Activated CD4-positive, CD25-positive, alpha-beta regulatory T cell (primary cell): ENCODE measurements at places on chromosomes 2 and 18.

GRCh38 chr2:85838641-85839040 is 50.1 kb downstream of the ST3GAL5 start:
- DNase-seq = no peak

DNA sequence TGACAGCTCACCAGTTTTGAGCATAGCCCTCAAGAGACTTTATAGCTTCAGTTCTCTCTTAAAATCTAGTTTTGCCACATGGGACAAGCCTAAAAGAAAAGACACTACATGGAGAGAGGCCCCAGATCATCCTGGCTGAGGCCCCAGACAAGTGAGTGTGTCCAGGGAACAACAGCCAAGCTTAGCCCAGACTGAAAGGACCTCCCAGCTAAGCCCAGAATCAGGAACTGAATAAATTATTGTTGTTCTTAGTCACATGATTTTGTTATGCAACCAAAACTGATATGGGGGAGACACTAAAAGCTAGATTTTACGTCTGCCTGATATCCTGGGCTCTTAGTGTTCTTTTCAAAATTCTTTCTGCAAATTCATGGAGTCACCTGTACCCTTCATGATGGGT is 29.3 kb upstream of the LBH start:
- no peak for DNase-seq

DNA sequence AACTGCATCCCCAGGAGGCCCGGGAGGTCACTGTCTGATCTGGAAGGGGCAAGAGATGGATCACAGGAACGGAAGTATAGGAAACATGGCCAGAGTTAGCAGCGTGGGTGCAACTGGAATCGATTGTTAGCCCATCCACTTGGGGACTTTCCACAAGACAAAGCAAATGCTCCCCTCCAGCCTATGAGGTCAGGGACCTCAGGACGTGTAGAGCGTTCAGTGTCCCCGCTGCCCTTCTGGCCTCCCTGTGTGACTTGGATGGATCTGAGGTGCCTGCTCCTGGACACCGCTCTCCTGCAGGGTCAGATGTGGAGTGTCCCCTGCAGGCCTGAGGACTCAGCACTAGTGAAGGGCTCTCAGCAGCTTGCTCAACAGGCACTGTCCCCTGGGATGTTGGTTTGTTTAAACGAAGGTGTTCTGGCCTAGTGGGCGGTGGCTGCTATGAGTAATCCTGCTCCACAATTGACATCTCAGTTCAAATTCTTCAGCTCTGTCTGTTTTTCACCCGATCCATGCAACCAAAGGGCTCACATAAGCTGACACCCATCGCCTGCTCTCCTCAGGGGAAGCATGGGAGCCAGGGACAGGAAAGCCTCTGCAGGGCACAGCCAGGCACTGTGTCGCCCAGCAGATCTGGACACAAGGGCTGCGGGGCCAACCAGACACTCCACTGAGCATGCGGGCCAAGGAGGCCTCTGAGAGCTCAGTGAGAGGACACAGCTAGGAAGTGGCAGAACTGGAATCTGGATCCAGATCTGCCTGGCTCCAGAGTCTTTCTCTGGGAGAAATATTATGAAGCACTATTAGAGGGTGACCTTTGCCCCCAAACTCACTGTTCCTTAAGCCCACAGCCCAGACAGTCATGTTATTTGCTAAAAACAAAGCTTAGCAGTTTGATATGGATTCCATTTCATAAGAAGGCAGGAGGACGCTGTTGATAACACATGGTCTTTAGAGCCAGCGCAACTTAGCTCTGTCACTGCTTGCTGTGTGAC is 78.5 kb downstream of the RHOB start:
- DNase-seq = no peak

DNA sequence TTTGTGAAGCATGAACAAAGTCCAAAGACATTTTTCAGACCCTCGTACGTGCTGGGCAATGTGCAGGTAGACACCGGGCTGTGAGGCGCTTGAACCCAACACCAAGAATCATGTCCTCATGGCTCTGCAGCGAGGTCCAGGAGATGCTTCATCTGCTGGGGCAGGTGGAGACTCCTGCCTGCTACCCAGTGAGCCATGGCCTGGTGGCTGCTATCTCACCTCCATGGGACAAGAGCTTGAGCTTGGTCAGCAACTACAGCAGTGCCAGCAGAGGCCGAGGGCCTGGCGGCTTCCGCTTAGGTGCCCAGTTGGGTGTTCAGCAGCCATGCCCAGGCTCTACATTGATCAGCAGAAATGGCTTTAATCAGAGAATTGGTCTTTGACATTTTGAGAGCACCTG is 281.0 kb upstream of the HS6ST1 start:
- no peak for DNase-seq
